ENCODE measurements at places on chromosomes 7 and 10. TPM values are rescaled to one million over a fixed set of nuclear protein-coding genes. Genes with fewer than 3 reads are reported as not detected.

DCLRE1C gene
- 16.5 TPM for total RNA-seq

DNA sequence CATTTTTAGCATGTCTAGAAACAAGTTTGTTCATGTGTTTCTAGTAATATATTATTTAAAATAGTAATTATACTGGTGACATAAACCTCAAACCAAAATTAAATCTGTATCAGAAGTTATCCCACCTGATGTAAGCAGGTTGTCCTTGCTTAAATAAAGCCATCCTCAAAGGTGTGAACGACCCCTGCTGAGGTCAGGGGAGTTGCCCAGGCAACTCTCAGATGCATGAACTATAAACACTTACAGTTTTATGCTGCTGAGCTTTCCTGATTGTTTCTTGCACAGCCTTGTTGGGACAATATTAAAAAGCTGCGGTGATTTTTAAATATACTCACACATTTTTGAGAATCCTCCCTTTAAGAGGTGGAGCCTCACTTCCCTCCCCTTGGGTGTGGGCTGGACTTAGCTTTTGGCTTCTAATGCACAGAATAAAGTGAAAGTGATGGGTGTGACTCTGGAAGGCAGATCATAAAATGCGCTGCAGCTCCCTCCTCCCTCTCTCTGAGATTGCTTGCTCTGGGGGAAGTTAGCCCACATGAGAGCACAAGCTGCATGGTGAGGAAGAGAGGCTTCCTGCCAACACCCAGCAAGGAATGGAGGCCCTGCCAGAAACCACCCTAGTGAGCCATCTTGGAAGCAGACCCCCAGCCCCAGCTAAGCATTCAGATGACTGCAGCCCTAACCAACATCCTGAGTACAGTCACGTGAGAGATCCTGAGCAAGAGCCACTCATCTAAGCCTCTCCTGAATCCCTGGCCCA is 152.7 kb downstream of the SKIDA1 start:
- no peak overlapping the region for H3K27ac ChIP-seq
- no peak overlapping the region for H3K4me3 ChIP-seq
- ATAC-seq, result peak; percentile 50

GRCh38 chr7:13041368-13041988 is 354.0 kb downstream of the ARL4A start:
- H3K4me1 ChIP-seq, result no peaks in the 10 kb centered on the region
- no peaks in the 10 kb centered on the region for H3K36me3 ChIP-seq
- no peak overlapping the region for H3K4me3 ChIP-seq

PCDH15 gene
- total RNA-seq, result not detected
